ENCODE measurements at places on chromosomes 1 and 21.

DNA sequence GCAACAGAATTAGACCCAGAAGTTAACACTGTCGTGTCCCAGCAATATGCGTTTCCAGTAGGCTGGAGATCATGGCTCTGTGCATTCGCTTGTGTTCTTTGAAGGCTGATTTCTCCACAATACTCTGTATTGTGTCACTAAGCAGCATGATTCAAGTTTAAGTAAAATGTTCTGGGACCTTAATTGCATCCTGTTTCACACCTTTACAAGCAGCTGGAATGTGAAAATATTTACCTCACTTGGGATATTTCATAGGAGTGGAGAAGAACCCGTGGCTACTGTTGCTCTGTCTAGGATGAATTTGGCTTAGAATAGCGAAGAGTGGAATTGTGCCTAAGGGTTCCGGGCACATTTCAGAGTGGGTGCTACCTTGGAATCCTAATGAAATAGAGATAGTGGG is 6.3 kb downstream of the PTGFRN start:
- no peak for DNase-seq

DNA sequence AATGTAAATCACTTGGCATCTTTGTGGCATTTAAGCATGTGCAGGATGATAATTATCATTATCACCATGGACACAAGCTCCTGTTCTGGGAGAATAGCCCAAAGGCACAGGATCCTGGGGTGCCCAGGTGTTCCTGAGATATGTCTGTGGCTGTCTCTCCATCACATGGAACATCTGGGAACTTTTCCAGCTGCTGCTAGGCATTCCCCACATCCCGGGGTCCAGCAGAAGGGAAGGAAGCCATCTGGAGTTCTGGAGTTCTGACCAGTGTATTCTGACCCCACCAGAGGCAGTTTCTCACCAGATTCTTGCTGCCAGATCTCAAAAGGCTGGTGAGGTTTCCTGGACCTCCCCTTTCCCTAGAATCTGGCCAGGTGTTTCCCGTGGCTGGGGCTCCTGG is 259.7 kb upstream of the VAMP3 start:
- DNase-seq = no peak

GRCh38 chr1:41846625-41847405 is 71.9 kb downstream of the HIVEP3 start:
- DNase-seq = no peak

GRCh38 chr21:28884481-28884880 is 108.2 kb downstream of the LTN1 start:
- no peak for DNase-seq

GRCh38 chr1:163565166-163565565 is 243.4 kb downstream of the NUF2 start:
- DNase-seq = no peak

- DNase-seq = no peak
Measured at GRCh38 chr1:151820940-151821339, 10.7 kb downstream of the RORC start.

DNA sequence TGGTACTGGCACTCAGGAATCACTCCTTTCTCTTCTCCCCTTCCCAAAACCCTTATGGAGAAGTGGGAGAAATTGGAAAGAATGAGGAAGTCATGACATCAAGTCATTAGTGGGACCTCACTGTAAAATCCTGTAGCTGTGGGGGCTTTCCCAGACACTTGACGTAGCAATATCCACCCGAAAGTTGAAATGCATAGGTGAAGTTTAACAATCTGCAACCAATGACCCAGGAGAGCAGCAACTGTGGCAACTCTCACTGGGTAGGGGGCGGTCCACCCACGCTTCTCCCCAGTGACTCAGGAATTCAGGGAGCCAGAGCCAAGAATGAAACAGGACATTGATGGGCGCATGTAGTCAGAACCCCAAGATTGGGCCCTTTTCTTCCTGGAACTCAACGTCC is 27.0 kb downstream of the ABCA4 start:
- DNase-seq = no peak

- DNase-seq = no peak
Measured at GRCh38 chr1:233246965-233247364, 48.6 kb downstream of the PCNX2 start.

- DNase-seq = no peak
Measured at GRCh38 chr1:159949123-159949522, 3.7 kb upstream of the IGSF9 start.

GRCh38 chr1:117657949-117658660 is 52.3 kb downstream of the TENT5C start:
- no peak for DNase-seq

DNA sequence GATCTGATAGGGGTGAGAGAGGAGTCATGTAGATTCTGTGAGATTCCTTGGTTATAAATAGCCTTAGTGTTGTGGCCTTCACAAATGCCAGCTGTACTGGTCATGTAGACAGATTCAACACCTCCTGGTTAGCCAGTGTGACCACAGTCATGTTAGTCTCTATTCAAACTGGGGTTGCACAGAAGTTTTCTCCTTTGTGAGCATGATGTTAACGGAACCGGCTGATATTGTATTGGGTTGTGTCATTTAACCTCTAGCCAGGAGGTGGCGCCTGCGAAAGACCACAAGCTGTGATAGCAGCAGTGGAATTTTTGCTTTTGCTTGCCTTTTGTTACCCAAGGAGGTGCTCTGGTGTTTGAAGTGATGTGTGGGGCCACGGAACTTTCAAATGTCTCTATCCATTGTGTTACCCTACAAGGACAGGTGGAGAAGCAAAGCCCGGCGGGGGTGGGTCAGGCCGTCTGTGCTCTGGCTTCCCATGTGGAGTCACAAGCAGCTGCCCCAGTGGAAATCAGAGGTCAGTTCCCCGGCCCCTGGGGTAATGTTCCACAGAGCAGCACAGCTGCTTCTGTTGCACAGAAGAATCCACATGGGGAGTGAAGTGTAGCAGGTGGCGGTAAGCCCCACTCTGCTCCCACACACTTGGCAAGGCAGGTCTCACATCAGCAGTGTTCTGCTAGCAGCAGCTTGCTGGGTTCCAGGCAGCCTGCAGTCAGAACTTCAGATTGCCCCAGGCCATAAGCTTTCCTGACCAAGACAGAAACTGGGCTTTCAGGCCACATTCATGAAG is 112.6 kb downstream of the ADAMTS1 start:
- DNase-seq = no peak

- DNase-seq = no peak
Measured at GRCh38 chr1:79737193-79737592, 730.7 kb upstream of the ADGRL4 start.

DNA sequence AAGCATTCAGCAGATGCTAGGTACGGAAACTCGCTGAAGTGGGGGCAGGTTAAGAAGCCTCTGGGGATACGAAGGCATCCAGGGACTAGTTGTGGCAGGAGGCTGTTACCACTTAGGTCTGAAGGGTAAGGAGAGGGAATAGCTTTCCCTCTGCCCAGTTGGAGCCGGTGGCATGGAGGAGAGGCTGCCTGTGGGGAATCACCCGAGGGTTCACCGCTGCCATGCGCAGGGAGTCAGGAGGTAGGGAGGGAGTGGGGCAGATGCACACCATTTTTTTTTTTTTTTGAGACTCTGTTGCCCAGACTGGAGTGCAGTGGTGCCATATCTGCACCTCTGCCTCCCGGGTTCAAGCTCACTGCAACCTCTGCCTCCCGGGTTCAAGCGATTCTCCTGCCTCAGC is 6.1 kb downstream of the PCSK9 start:
- DNase-seq = no peak

DNA sequence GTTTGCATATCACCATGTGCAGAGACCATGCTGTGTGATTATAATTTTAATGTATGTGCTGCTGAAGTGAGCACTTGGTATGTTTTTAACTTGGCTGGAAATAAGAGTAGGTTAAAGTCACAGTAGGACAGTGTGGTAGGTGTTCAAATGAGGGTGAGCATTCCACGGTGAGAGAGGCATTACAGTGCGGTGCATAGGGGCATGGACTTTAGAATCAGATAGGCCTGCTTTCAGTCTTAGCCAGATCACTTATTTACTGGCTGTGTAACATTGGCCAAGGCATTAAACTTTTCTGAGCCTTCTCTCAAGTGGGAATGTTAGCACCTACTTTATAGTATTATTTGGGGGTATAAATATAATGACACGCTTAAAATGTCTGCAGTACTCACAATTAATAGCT is 43.2 kb downstream of the GIPC2 start:
- DNase-seq = no peak

Measured in CD4-positive, alpha-beta T cell treated with Interleukin-15 for 1 hour (primary cell).